ENCODE measurements at places on chromosomes 12 and 14.

GRCh38 chr12:69154585-69155363, 84.6 kb upstream of the CPSF6 start:
- peak; percentile 50 for DNase-seq

GRCh38 chr14:100712490-100712889, 14.2 kb upstream of the DLK1 start:
- DNase-seq: no peak

DNA sequence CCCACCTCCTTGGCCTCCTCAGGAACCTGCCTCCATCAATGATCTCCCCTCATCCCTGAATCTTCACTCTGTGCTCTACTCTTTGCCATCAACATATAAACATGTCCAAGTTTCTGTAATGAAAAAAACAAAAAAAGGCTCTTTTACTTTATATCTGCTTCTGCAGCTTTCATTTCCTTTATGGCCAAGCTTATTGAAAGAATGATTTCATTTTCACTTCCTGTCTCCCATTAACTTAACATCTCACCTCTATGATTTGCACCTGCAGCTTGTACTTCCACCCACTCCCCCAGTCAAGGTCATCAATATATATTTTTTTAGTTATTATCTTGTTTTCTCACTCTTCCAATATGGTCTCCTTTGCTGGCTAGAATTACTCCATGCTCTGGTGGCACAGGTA, 15.6 kb upstream of the RNU6-7 start:
- DNase-seq: no peak

DNA sequence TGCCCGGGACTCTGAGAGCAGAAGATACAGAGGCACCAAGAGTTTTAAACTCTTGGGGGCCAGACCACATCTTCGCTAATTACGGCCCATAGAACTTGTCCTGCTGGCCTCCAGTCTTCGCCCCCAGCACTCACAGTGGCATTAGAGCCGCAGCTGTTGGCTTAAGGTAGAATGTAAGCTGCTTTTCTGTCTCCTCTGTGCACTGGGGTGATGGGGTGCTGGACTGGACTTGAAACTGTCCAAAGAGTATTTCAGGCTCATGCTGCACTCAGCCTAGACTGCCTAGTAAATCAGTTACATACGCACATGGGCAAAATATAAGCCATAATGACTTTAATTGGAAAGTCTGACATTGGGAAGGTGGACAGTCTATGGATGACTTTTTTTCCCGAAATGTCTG, 29.0 kb downstream of the YY1 start:
- no peak for DNase-seq

DNA sequence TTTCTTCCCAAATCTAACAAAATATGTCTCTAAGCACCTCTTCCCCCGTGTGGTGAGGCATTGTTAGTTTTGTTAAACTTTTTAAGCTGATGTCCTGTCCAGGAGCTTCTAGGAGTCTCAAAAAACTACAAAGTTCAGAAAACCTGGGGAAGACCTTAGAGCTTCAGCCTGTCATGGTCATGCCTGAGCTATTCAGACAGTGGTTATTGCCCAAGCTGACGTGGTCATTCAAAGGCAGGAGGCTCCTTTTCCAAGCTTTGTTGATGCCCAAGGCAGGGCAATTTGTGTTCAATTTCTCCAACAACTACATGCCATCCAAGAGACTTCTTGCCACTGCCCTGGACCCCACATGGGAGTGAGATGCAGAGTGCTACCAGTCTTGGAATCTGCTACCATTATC, 5.8 kb upstream of the LYZ start:
- DNase-seq: no peak

DNA sequence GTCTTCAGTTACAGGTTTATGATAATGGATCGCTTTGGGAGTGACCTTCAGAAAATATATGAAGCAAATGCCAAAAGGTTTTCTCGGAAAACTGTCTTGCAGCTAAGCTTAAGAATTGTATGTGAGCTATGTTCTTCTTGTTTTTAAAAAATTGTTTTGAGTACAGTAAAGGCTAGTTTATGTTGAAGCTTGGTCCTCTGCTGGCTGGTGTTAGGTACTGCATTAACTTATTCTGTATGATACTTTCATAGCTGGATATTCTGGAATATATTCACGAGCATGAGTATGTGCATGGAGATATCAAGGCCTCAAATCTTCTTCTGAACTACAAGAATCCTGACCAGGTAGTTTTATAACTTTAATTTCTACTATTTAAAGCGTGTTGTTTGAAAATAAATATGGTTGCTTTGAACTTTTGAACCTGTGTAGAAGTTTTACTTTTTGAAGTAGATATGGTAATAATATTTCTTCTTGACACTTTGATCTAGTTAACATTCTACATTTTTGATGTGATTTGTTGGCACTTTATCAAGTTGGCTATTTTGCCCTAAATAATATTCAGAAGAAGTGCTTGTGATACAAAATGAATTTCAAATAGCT, 55.7 kb downstream of the VRK1 start:
- DNase-seq: peak; percentile 60

- DNase-seq: no peak
Measured at GRCh38 chr12:53048033-53048779, 1.7 kb upstream of the TNS2 start.

GRCh38 chr12:55847033-55847432, 4.3 kb upstream of the MMP19 start:
- peak; percentile 86 for DNase-seq

DNA sequence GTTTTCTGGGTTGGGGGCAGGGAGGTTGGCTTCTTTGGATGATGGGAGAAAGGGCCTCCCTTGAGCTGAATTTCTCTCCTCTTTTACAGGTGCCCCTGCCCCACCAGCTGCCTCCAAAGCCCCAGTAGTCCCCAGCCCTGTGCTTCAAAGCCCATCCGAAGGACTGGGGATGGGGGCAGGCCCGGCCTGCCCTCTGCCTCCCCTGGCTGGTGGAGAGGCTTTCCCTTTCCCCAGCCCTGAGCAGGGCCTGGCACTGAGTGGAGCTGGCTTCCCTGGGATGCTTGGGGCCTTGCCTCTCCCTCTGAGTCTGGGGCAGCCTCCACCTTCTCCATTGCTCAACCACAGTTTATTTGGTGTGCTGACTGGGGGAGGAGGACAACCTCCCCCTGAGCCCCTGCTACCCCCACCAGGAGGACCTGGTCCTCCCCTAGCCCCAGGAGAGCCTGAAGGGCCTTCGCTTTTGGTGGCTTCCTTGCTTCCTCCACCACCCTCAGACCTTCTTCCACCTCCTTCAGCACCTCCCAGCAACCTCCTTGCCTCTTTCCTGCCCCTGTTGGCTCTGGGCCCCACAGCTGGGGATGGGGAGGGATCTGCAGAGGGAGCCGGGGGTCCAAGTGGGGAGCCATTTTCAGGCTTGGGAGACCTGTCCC, 4.0 kb downstream of the MBD6 start:
- DNase-seq: no peak

- no peak for DNase-seq
Measured at GRCh38 chr12:2190085-2190484, 137.3 kb downstream of the CACNA1C start.

DNA sequence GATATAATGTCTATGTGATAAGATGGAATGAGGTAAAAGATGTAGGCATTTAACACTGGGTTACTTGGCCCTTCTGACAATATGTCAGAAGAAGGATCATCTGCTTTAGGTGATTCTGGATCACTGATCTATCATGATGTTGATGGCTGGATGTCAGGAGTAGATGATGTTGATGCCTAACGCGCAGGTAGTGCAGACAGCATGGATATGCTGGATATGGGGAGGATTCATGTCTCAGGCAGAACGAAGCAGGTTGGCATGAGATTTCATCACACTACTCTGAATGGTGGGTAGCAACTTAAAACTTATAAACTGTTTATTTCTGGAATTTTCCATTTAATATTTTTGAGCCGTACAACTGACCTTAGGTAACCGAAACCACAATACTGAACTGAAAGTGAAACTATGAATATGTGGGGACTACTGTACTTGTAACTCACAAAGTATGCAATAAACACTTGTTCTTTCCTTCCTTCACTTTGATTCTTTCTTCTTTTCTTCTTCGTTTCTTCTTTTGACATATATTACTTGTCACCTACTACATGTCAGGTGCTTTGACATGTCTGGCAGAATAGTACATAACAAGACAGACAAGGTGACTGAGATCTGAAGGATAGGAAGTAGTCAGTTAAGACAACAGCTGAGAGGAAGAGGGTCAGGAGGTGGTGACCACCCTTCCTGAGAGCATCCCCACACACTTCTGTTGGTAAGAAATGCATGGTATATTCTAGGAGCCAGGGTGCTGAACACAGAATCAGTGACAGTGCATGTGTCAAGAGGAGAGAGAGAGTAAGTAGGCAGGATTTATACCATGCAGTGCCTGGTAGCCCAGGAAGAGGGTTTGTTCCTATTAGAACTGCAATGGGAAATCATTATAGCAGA, 238.8 kb downstream of the PPFIA2 start:
- no peak for DNase-seq

DNA sequence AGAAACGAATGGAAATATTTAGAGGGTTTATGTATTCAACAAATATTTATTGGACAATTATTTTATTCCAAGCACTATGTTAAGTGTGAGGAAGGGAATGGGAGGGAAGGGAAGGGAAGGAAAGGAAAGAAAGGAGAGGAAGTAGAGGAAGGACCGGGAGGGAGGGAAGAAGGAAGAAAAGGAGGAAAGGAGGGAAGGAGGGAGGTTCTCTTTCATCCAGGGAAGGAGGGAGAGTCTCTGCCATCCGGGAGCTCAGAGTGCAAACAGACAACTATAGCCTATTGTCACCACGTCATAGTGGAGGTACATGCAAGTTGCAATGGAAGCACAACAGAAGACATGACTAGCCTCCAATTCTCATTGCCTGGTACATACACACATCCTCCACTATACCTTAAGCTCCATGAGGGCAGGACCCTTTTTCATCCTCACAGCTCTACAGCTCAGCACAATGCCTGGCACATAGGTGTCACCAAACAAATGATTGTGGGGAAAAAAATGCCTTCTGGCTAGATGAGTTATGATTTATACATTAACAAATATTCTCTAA, 48.1 kb downstream of the DAD1 start:
- DNase-seq: no peak

GRCh38 chr14:103729496-103730448, 14.2 kb downstream of the ZFYVE21 start:
- DNase-seq: no peak

- DNase-seq: no peak
Measured at GRCh38 chr12:60832290-60832689, 1236.5 kb downstream of the SLC16A7 start.

DNA sequence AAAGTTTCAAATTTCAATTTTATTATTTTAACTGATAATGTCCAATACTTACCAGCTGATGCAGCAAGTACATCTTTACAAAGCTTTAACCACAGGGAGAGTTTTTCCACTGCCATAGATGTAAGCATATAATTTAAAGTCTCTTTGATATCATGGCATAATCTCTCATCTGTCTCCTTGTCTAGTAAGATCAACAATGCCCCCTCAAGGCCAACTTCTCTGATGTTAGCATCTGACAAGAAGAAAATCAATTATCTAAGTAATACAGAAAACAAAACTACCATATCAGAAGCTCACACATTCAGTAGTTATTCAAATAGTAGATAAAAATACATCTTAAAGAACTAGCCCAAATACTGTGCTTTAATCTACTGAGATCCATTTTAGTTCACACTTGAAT, 94.2 kb downstream of the HEATR5A start:
- peak; percentile 43 for DNase-seq

GRCh38 chr14:83147006-83147405, 1613.4 kb upstream of the SEL1L start:
- no peak for DNase-seq

- no peak for DNase-seq
Measured at GRCh38 chr12:4984971-4985370, 58.7 kb upstream of the KCNA5 start.

DNA sequence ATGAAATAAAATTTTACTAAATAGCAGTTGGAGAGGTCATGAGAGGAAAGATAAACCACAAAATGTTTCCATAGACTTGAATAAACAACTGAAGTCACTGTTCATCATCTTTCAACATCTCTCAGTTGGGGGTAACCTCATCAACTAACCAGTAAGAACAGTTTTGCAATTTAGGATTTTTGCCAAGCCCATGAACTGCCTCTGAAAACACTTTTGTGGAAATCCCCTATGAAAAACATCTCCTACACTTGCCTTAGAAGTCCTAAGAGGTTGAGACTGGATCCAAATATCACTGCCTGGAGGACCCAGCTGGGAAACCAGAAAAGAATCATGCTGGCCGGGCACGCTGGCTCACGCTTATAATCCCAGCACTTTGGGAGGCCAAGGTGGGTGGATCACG, 273.1 kb downstream of the C12orf50 start:
- DNase-seq: peak; percentile 25

- DNase-seq: peak; percentile 42
Measured at GRCh38 chr14:54593860-54594259, 26.9 kb downstream of the SAMD4A start.

GRCh38 chr12:104866291-104866690, 91.8 kb downstream of the SLC41A2 start:
- peak; percentile 70 for DNase-seq

DNA sequence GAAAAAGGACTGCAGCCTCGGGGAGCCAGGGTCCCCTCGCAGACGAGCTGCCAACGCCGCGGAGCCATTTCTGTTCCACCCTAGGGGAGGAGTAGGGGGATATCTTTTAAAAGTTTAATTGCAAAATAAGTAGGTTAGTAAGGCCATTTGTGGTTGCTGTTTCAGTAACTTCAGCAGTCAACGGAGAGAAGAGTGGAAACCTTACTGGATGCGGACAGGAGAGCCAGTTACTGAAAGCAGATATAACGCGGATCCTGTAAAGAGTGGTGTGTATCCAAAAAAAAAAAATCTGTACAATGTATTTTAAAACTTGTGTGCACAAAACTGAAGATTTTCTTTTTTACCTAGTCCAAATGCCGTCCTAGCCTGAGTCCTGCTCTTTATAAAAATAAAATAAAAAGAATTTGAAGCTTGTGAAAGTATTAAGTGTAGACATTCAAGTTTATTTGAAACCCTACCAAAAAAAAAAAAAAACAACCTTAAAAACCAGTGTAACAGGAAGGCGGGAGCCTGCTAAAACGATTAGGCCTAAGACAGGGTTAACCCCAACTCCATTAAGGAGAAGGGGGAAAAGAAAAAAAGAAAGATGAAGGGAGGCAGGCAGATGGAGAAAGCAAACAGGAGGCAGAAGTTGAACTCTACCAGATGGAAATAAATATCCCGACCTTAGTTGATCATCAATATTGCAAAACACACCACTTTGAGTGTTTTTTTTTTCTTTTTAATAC, 1.0 kb upstream of the BTG1 start:
- no peak for DNase-seq

All from EH (cell line).